ENCODE measurements at places on chromosomes 16 and 17. TPM values are rescaled to one million over a fixed set of nuclear protein-coding genes. Genes with fewer than 3 reads are reported as not detected.

DNA sequence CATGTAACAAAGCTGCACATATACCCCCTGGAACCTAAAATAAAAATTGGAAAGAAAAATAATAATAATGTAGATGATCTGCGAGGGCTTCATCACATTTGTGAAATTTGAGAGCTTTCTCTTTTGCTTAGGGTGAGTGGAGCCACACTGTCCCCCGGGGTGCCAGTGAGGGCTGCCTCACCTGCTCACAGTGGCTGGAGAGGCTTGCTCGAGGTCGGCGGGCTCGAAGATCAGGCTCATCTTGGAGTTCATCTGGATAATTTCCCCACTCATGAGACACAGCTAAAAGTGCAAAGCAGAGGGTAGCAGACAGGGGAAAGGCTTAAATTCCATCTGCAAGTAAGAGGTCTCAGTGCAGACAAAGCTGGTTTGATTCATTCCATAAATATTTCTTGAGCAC lies 123.8 kb downstream of the DNAH3 start:
- no peaks in the 10 kb centered on the region for H3K27me3 ChIP-seq
- DNase-seq: no peak
- no peak overlapping the region for H3K27ac ChIP-seq
- H3K4me3 ChIP-seq: no peak overlapping the region
- no peaks in the 10 kb centered on the region for H3K36me3 ChIP-seq

- DNase-seq: no peak
- H3K4me1 ChIP-seq: peaks cover 31% of the 10 kb centered on the region
- H3K36me3 ChIP-seq: peaks cover 76% of the 10 kb centered on the region
- H3K4me3 ChIP-seq: no peak overlapping the region
- H3K27ac ChIP-seq: peak overlapping the region; percentile 46
These were observed 4.6 kb upstream of the SPATA32 start for GRCh38 chr17:45266372-45266926.

DNA sequence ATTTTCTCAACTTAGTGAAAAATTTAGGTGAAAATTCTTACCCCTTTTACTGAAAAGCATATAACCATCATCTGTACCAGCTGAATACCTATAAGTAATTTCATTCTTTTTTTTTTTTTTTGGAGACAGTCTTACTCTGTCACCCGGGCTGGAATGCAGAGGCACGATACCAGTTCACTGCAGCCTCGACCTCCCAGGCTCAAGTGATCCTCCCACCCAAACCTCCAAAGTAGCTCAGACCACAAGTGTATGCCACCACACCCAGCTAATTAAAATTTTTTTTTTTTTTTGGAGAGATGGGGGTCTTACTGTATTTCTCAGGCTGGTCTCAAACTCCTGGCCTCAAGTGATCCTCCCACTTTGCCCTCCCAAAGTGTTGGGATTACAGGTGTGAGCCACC lies 33.8 kb downstream of the TUBD1 start:
- no peak overlapping the region for H3K4me3 ChIP-seq
- DNase-seq: no peak
- H3K36me3 ChIP-seq: no peaks in the 10 kb centered on the region
- peak overlapping the region; percentile 21 for H3K27ac ChIP-seq

DNA sequence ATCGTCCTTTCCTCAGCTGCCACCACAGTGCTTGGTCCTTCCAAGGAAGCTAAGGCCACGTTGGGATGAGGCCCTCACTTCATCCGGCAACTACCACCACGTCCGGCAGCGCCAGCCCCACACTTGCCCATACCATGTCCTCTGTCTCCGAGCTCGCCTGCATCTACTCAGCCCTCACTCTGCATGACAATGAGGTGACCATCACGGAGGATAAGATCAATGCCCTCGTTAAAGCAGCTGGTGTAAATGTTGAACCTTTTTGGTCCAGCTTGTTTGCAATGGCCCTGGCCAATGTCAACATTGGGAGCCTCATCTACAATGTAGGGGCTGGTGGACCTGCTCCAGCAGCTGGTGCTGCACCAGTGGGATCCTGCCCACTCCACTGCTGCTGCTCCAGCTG lies 44.9 kb downstream of the TTC19 start:
- DNase-seq: no peak
- H3K27ac ChIP-seq: no peak overlapping the region
- peaks cover 65% of the 10 kb centered on the region for H3K36me3 ChIP-seq

GRCh38 chr16:71923941-71924690 lies 28.8 kb downstream of the IST1 start:
- DNase-seq: no peak
- H3K27ac ChIP-seq: no peak overlapping the region
- H3K27me3 ChIP-seq: no peaks in the 10 kb centered on the region
- H3K4me3 ChIP-seq: no peak overlapping the region
- peaks cover 86% of the 10 kb centered on the region for H3K36me3 ChIP-seq
- peaks cover 37% of the 10 kb centered on the region for H3K4me1 ChIP-seq

- peak overlapping the region; percentile 57 for H3K27ac ChIP-seq
- H3K4me1 ChIP-seq: peaks cover 11% of the 10 kb centered on the region
- H3K4me3 ChIP-seq: peak overlapping the region; percentile 70
- no peaks in the 10 kb centered on the region for H3K27me3 ChIP-seq
- H3K36me3 ChIP-seq: peaks cover 18% of the 10 kb centered on the region
- DNase-seq: peak; percentile 93
These were observed 7.1 kb upstream of the LGALS3BP start for GRCh38 chr17:78986649-78987328.

Gene SHCBP1
- 1.8 TPM for total RNA-seq

Gene METTL22
- 46.0 TPM for total RNA-seq

Gene MMP28
- total RNA-seq: 1.8 TPM
